ENCODE measurements at places on chromosomes 2 and 18.

GRCh38 chr18:32319084-32319483, 129.2 kb downstream of the MEP1B start:
- peak; percentile 7 for DNase-seq

- peak; percentile 6 for DNase-seq
Measured at GRCh38 chr2:206232287-206233035, 42.0 kb upstream of the ZDBF2 start.

DNA sequence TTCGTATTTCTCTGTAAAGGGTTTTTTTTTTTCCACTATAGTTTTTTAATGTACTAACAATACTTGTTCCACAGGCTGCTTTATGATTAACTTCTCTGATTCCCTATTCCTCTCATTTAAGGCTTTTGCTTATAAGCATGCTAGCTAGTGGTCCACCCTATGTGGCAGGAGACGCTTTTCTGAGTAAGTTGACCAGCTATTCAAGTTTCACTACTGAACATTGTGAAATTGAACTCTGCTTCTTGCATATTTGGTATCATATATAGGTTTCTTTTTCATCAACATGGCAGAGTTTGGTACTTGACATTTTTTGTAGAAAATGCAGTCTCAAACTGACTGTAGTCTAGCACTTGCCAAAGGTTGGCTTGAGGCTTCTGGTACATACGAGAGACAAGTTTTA, 74.2 kb downstream of the OTX1 start:
- DNase-seq: no peak

DNA sequence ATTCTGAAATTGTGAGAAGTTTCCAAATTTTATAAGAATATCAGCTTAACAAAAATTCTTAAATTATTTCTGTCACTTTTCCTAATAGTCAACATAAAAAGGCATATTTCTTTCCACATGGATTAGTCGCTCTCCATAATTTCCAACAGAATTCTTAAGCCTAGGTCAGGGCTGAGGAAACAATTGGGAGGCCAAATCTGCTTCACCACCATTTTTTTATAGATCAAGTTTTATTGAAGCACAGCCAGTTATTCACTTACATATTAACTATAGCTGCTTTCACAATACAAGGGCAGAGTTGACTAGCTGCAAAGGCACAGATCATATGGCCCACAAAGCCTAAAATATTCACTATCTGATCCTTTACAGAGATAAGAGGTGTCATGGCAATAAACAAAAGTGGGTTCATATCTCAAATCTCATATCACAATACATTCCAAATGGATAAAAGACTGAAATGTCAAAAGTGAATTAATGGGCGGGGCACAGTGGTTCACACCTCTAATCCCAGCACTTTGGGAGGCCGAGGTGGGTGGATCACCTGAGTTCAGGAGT, 18.7 kb downstream of the MEMO1 start:
- DNase-seq: no peak

DNA sequence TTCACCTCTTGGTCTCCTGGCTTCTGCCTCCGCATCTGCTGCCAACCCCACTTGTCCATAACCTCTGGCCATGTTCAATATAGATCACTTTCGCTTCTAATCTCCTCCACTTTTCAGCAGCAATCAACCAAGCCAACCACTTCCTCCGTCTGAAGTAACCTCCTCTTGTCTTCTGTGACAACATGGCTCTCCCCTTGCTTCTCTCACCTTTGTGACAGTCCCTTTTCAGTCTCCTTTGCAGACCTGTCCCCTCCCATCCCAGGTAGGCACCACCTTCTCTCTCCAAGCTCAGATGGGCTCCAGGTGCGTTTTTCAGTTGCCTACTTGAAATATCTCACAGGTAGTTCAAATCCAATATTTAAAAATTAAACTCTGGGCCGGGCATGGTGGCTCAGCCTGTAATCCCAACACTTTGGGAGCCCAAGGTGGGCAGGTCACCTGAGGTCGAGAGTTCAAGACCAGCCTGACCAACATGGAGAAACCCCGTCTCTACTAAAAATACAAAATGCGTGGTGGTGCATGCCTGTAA, 4.7 kb upstream of the PSD4 start:
- DNase-seq: no peak

- no peak for DNase-seq
Measured at GRCh38 chr2:190459881-190460280, 51.7 kb downstream of the MFSD6 start.

DNA sequence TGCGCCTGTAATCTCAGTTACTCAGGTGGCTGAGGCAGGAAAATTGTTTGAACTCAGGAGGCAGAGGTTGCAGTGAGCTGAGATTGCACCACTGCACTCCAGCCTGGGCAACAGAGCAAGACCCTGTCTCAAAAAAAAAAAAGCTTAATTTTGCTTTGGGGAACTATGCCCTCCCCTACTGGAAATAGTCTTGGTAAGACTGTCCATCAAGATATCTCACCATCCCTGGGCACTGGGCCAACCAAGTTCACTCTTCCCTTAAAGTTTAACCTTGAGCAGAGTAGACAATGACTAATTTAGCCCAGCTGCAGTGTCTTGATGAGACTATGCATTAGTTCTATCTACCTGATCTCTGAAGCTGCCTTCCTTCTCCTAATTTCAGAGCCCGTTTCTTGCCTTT, 44.7 kb downstream of the ASXL2 start:
- DNase-seq: no peak

DNA sequence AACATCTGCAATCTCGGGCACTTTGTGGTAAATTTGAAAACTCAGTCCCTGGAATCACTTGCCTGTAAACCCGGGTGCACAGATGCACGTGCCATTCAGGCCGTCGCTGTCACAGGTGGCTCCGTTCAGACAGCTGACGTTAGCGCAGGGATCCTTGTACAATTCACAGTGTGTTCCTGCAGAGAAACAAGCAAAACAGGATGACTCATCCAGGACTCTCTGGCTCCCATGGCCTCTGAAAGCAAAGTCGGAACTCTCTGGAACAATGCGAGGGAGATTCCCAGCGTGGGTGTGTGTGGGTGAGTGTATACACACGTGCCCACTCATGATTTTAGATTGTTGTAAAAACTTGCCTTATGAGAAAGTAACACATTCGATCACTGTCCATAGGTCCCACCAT, 136.1 kb upstream of the PID1 start:
- DNase-seq: peak; percentile 97

DNA sequence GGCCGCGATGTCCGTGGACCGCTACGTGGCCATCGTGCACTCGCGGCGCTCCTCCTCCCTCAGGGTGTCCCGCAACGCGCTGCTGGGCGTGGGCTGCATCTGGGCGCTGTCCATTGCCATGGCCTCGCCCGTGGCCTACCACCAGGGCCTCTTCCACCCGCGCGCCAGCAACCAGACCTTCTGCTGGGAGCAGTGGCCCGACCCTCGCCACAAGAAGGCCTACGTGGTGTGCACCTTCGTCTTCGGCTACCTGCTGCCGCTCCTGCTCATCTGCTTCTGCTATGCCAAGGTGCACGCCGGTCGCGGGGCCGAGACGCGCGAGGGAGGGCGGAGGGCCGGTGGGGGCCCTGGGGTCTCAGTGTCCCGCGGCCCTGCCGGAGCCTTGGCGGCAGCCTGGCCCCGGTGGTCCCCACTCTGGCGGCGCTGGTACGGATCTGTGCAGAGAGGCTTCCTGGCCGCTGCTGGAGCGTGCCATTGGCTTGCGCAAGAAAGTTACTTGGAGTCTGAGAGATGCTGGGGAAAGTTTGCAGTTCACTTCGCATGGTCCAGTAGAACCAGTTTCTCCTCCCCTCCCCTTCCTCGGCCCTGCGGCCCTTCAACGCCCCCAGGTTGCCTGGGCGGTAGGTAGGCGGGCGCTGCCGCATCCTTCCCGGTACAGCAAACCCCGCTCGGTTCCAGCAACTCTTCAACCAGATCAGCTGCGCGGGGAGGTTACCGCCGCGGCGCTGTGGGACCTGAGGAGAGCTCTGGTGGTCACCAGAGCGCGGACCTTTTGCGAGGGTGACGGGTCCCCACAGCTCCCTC, 1.5 kb downstream of the GALR1 start:
- no peak for DNase-seq

GRCh38 chr18:78724214-78724914, 255.3 kb upstream of the SALL3 start:
- DNase-seq: no peak

DNA sequence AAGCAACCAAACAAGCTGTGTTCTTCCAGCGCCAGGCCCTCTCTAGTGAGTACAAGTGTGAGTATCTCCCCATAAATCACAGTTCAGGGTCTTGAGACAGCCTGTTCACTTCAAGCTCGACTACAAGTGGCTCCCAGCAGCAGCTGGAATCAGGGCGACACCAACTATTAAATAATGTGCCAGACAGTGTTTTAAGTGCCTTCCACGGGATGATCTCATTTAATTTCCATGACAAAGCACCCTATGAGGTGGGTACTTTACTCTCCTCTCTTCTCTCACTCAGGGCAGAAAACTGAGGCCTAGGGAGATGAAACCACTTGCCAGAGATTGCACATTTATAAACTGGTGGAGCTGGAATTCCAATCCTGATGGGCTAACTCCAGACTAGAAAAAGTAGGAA, 2.6 kb upstream of the FAM136A start:
- DNase-seq: no peak

DNA sequence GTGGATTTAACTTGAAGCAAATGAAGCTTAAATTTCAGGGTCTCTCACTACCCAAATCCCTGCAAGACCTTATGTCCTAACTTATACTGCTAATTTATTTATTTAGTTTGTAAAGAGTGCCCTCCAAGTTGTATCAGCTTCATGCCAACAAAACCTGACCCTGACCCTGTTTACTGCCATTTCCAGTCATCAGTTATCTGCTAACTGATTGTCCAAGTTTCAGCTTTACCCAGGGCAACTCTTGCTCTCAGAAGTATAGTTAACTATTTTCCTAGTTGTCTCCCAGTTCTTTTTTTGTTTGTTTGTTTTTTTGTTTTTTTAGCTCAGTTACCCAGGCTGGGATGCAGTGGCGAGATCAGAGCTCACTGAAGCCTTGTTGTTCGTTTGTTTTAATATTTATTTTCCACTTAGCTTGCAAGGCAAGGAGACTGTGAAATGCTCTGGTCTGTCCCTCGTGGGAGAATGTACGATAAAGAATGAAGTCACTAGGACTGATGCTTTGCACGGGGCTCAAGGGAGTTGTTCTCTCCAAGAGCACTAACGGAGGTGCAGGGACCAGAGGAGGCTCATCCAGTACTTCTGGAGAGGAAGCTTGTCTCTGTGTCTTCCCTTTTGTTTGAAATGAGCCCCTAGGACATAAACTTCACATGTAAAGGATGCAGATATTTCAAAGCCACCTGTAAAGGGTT, 35.3 kb downstream of the MYOM1 start:
- DNase-seq: no peak

DNA sequence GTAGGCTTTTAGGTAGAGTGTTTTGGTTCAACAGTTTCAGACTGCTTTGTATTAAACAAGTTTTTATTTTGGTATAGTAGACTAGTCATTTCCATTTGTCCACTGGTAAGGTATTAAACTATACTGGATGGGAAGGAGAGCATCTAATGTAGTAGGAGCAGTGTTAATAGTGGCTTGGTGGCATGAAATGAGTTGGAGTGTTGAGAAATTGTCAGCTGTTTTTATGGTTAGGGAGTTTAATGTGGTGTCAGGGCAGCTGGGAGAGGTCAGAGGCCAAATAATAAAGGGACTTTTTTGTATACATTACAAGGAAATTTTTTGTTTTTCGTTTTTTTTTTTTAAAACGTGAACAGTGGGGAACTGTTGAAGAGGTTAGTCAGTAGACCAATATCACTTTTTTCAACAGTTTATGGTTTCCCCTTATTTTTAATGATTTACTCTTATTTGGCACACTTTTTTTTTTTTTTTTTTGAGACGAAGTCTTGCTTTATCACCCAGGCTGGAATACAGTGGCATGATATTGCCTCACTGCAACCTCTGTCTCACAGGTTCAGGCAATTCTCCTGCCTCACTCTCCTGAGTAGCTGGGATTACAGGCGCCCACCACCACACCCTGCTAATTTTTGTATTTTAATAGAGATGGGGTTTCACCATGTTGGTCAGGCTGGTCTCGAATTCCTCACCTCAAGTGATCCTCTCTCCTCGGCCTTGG, 21.2 kb downstream of the ACTR3 start:
- peak; percentile 59 for DNase-seq

DNA sequence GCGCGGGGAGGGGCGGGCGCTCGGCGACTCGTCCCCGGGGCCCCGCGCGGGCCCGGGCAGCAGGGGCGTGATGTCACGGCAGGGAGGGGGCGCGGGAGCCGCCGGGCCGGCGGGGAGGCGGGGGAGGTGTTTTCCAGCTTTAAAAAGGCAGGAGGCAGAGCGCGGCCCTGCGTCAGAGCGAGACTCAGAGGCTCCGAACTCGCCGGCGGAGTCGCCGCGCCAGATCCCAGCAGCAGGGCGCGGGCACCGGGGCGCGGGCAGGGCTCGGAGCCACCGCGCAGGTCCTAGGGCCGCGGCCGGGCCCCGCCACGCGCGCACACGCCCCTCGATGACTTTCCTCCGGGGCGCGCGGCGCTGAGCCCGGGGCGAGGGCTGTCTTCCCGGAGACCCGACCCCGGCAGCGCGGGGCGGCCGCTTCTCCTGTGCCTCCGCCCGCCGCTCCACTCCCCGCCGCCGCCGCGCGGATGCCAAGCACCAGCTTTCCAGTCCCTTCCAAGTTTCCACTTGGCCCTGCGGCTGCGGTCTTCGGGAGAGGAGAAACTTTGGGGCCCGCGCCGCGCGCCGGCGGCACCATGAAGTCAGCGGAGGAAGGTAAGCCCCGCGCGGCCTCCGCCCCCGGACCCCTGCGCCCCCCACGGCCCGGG, at the start of gene NFATC1:
Gene NFATC1 (plus strand): TSS at position 170 of the 644 bp plus-strand sequence. CDS start 295 bp downstream, at position 465.
- DNase-seq: peak; percentile 42

GRCh38 chr2:51995293-51995692, 963.4 kb upstream of the NRXN1 start:
- peak; percentile 89 for DNase-seq

DNA sequence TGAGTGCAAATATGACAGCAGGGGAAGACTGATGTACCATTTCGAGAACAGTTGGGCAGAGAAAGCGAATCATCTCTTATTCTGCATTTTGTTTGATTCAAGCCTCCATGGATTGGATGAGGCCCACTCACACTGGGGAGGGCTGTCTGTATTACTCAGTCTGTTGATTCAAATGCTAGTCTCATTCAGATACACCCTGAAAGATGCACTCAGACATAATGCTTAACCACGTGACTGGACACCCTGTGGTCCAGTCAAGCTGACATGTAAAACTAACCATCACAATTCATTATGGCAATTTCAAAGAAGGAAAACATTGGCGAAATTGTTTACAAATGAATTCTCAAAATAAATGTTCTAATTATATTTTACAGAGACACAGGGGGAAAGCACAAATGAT, 1210.2 kb downstream of the DPP10 start:
- DNase-seq: no peak

GRCh38 chr2:237486334-237486818, 675 bp upstream of the MLPH start:
- peak; percentile 27 for DNase-seq

GRCh38 chr18:14930076-14930475, 182.1 kb downstream of the ANKRD30B start:
- DNase-seq: no peak

DNA sequence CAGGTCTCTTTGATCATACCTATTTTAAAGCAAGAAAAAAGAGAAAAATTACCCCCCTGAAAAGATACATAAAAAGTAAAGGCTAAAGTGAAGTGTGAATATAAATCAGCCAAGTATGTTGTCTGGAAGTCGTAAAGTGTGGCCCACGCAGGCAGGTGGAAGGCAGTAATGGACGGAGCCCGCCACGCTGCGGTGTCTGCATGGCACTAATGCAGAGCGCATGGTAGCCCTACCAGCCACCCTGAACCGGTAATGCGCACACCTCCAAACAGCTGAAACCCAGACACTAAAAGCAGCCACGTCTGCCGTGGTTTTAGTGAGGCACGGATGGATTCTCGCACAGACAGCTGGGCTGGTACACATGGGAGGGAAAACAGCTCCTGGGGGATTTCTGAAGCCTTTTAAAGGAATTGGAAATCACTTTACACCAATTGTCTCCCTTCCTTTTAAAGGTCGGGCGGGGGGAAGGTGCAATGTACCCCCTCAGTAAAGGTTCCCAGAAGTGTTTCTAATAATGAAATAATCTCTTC, 615.2 kb downstream of the CNTNAP5 start:
- DNase-seq: no peak
